T follicular helper cell (primary cell): ENCODE measurements at places on chromosomes 6 and 20.

GRCh38 chr6:28280595-28281287, 631 bp upstream of the PGBD1 start:
- no peak for DNase-seq

DNA sequence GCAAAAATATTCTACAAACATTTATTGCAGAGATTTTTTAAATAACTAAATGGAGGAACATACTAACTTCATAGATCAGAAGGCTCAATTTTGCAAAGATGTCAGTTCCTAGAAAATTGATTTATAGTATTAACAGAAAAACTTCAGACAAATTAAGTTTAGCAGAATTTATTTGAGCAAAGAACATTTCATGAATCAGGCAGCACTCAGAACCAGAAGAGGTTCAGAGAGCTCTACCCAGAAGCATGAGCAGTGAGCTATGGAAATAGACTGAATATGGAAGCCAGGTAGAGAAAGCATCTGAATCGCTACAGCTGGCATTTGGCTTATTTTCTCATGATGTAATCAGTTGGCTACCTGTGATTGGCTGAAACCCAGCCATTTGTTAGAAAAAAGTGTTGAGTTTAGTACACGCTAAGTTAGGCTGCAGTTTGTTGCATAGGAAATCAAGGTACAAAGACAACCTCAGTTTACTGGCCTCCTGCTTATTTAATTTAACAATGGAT, 174.5 kb upstream of the TAB2 start:
- no peak for DNase-seq

- no peak for DNase-seq
Observed at GRCh38 chr6:70107852-70108629, 194.8 kb downstream of the COL9A1 start.

DNA sequence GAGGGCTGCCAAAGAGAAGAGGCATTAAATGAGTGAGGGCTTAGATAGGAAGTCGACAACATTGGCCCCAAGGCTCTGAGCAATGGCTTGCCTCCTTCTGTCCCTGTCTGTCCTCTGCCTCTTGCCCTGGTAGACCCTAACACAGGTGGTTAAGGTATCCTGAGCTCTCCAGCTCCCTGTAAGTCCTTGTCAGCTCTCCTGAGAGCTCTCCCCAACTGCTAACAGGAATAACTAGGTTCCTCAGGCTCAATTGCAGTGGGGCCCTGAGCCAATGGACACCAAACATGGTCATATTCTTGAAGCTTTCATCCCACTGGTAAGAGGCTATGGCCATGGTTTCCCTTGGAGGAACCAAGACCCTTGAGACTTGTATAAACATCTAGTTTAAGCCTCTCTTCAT, 5.0 kb upstream of the CPNE1 start:
- no peak for DNase-seq

DNA sequence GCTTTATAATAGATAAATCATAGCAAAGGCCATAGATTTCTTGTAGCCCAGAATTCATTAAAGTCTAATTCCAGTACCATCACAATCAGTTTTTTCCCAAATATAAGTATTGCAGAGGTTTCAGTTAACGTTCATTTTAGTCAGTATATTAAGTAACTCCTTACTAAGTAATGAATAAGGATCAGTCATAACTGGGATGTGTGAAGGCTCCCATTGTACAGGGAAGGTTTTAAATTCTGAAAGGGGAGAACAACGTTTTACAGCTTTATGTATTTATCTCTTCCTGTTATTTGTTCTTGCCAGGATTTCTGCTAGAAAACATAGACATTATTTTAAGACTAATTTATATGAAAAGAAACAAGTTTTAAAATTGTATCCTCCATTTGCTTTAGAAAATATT, 215.5 kb upstream of the LAMP5 start:
- DNase-seq, result no peak

GRCh38 chr20:50762435-50763220, 31.2 kb downstream of the PARD6B start:
- DNase-seq, result no peak

DNA sequence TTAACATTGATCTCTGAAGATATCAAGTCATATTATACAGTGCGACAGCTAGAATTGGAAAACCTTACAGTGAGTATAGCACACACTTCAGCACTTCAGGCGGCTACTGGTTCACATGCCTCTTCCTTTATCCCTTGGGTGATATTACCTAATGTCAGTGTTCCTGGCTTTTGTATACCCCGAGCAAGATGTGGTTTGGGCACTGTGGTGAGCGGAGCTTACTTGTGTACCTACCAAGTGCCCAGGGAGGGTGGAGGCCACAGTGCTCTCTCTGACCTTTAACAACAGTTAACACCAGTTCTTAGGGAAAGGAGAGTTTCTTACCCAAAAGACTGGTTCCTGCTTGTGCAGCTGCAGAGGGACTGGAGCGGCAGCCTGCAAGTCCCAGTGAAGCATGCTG, 64.4 kb downstream of the PTPN1 start:
- DNase-seq, result no peak

DNA sequence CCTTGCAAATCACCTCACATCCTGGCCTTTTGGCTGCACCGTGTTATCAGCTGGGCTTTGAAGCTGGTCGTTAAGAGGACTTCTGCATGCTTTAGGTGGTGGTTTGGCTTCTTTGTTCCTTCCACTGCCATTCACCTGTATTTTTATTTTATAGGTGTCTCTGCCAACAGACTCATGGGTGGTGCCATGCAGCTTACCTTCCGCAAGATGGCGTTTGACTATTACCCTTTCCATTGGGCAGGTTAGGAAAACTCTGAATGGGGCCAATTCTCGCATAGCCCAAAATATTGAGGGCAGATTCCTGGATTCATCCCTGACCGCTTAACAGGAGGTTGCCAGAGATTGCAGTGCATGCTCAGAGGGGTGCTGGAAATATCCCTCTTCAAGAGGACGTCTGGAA, 32.4 kb downstream of the TAF11 start:
- DNase-seq, result no peak

DNA sequence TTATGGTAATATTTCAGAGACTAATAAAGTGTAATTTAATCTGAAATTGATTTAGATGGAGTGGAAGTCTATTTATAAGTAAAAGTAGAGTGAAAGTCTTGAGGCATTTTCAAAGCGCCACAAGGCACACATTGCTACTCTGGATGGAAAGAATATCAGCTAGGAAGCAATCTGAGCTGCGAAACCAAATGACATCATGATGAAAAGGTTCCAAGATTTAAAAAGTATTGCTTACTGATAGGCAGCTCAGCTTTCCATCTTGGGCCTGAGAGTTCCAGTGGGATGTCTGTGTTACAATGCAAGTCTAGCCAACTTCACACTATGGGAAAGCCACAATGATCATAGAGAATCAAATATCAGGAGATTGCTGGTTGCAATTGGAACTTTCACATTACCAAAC, 126.9 kb upstream of the VGLL2 start:
- DNase-seq, result no peak

DNA sequence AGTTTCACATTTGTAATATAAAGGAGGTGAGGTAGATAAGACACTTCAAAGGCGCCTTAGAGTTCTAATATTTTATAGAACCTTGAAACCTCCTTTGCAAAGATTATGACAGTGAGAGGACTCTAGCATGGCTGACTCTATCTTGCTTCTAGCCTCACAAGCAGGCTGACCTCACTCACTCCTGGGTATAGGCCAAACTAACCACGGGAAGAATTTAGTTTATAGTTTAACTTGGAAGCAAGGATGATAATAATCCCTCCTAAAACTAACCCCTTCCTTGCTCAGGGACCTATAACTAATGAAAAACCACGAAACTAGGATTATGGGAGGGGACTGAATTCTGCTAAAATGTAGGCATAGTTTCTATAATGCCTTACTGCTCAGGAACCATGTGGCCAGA, 84.3 kb downstream of the FILIP1 start:
- DNase-seq, result no peak

GRCh38 chr6:136777651-136778050, 14.6 kb downstream of the MAP3K5 start:
- no peak for DNase-seq

DNA sequence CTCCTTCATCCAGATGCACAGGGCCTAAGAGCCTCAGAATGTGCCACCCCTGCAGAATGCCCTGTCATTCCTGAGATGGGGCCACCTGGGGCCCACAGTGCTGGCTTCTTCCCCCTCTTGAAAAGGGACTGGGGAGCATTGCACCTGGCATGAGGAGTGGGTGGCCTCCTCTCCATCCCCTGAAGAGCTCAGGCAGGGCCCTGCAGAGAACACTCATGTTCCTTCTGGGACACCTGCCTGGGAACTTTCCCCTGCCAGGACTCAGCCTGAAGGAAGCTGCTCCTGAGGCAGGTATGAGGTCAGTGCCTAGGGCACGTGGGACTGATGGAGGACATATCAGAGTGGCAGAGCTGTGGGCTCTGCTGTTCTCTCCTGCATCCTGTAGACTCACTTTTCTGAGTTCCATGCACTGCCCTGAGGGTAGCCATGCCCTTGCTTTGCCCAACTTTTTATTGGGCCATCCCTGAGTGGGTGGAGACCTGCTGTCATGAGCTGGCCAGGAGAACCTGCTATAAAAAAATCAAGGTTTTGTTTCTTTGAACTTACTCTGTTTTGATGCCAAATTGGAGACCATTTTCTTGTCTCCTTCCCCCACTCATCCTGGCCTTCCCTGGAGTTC, 19.5 kb downstream of the CCDC167 start:
- no peak for DNase-seq

DNA sequence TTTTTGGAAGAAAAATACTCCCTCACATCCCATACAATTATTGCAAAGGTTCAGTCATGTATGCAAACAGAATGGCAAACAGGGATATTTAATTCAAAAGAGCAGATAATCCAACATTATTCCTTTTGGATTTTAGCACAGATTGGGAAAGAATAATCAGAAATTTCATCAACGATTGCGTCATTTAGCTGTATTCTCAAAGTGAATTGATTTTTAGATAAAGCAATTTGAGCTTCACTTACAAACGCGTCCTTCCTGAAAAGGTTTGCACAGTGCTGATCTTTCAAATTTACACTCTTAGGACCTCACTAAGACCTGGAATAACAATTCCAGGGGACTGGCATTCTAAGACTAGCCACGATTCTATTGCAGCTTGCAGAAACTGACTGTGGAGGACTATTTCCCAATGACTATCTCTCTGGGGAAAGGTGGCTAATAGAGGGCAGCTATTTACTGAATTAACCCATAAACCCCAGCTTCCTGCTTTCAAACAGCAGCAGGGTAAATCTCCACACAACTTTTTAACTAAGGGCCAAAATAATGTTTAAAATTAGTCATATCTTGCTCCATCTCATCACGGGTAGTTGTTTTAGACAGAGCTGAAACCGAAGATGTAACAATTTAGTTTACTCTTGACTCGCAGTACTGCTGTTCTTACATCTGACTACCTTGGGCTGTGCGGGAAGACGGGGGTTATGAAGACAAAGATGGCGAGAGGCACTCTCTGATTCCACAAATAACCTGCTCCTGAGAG, 131.2 kb upstream of the FAM184A start:
- no peak for DNase-seq

- no peak for DNase-seq
Observed at GRCh38 chr20:5220321-5221060, 93.7 kb downstream of the CDS2 start.
